ENCODE measurements at places on chromosomes 12 and 14.

DNA sequence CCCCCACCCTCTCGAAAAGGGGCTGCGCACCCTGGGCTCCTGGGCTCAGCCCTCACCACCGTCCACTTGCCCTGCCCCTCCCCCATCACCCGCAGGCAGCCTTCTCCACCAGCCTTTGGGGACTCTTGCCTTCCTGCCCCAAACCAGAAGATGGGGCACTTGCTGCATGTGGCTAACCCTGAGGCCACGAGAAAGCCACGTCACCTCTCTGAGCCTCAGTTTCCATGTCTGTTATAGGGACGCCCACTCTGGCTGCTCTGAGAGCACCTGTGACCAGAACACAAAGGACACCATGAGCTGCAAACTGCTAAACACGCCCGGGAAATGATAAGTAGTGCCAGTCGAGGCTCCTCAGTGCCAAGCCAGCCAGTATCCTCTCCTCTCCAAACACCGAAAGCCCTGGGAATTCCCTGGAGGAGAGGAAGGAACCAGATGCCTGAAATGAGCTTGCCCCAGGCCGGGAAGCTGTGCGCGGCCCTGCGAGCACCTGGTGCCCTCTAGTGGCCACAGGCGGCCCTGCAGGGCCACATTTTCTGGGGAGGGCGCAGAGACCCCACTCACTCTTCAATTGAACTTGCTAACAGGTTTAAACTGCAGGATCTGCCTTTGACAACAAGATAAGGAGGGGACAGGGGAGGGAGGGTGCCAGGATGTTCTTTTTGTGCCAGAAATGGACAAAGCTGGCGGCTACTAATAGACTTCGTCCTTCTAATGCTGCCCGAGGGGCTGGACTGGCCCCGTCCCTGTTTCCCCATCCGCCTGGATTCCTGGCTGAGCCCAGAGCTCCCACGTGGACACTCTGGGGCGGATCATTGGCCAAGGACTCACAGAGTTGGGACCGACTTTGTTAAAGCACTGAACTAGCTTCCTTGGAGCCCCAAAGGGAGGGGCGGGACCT is 10.2 kb upstream of the SERPINA9 start:
- DNase-seq: peak; percentile 74

DNA sequence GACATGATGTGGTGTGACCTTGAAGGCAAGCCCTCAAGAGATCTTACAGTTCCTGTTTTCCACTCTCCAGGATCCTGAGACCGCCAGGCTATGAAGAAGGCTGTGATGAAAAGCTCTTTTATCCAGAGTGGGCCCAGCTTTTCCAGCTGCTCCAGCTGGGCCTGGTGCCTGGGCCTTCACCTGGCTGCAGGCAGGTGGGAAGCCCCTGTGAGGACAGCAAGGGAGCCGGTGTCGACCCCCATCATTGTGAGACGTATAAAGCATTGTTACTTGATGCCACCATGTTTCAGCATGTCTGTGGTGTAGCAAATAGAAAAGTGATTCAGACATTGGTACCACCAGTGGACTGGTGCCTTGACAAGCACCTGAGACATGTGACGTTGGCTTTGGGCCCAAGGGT is 190.2 kb downstream of the KIF26A start:
- no peak for DNase-seq

- DNase-seq: no peak
Observed at GRCh38 chr12:6952863-6953441, 1.8 kb downstream of the PTPN6 start.

DNA sequence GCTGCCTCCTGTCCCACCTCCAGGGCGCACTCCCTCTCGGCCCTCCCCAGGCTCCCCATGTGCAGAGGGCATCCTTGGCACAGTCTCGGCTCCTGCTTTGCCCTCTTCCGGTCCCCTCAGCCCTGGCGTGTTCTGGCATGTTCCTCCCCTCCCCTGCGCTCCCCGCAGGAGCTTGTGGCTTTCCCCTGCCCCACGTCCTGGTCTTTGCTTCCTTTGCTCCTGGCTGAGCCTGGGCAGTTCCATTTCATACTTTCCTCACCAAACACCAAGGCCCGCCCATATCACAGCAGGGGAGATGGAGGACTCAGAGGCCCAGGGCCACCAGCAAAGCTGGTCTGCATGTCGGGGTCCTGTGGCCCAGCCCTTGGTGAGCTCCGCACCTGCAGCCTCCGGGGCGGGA is 56.0 kb downstream of the FBRSL1 start:
- no peak for DNase-seq

Measured in right forelimb (tissue), 1 donor.